Motor neuron (in vitro differentiated cells): ENCODE measurements at places on chromosomes 7 and 10.
A peak's percentile ranks its signal among the peaks of the same experiment; 100 is the strongest.

DNA sequence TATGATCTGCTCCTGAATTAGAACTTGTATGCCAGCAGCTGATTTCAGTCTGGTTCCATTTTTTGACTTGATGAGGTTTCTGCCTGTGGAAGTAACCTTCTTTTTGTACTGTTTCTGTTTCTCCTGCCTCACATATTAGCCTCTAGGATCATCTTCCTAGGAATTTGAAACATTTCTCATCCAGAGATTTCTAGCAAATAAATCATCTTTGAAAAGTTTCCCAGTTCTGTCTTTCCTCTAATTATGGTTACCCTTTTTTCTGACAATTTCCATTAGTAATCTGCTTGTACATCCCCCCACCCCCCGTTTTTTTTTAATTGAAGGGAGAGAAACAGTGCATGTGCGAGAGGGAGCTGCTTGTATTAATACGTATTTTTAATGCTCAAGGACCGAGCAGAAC lies 92.2 kb downstream of the NRF1 start:
- no peak for ATAC-seq

- ATAC-seq: no peak
Measured at GRCh38 chr10:121091961-121092719, 241.0 kb downstream of the WDR11 start.

GRCh38 chr7:100852048-100852872 lies at the start of gene SLC12A9:
SLC12A9 (plus strand) TSS chr7:100852713; CDS start chr7:100854198, 1,485 bp downstream.
- peak; percentile 99 for ATAC-seq

- ATAC-seq: no peak
Measured at GRCh38 chr10:24193330-24193729, 15.6 kb upstream of the KIAA1217 start.

- ATAC-seq: no peak
Measured at GRCh38 chr7:96614154-96614867, 95.3 kb downstream of the SEM1 start.

- peak; percentile 98 for ATAC-seq
Measured at GRCh38 chr7:100190048-100190711, 12.5 kb downstream of the STAG3 start.

DNA sequence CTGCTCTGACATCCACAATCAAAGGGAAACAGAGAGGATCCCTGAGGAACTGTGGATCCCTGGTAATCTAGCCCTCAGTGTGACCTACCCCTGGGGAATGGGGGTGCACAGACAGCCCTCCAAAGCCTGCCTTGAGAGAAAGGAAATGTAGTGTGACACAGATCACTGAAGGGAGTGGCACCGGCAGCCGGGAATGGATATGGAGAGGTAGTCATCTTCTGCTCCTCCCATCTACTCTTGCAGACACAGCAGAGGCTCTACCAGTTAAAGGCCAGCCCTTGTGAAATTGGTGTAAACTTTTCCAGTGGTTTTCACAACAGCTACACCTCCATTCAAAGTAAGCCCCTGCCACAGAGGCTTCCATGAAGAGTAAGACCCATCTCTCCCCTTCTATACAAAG lies 144.4 kb downstream of the PCDH15 start:
- ATAC-seq: no peak

DNA sequence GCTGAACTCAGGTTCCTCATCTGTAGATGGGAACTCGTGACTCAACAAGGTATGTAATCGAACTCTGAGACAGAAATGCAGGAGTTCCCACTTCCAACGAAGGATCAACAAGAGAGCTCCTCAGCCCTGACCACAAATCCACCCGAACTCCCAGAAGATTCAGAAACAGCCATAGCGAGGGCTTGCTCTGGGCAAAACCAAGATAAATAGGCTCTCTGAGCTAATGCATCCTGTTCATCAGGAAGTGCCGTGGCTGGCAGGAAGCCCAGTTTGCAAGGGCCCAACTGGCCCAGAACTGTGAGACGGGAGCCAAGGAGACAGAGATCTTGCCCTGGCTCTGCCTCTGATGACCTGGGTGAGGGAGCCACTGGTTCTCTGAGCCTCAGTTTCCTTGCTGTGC lies 141.7 kb upstream of the PFKP start:
- ATAC-seq: no peak

- no peak for ATAC-seq
Measured at GRCh38 chr10:97830064-97830463, 19.6 kb upstream of the GOLGA7B start.

- no peak for ATAC-seq
Measured at GRCh38 chr10:23376229-23376655, 31.6 kb upstream of the C10orf67 start.

- no peak for ATAC-seq
Measured at GRCh38 chr10:49275896-49276295, 23.1 kb upstream of the C10orf71 start.

DNA sequence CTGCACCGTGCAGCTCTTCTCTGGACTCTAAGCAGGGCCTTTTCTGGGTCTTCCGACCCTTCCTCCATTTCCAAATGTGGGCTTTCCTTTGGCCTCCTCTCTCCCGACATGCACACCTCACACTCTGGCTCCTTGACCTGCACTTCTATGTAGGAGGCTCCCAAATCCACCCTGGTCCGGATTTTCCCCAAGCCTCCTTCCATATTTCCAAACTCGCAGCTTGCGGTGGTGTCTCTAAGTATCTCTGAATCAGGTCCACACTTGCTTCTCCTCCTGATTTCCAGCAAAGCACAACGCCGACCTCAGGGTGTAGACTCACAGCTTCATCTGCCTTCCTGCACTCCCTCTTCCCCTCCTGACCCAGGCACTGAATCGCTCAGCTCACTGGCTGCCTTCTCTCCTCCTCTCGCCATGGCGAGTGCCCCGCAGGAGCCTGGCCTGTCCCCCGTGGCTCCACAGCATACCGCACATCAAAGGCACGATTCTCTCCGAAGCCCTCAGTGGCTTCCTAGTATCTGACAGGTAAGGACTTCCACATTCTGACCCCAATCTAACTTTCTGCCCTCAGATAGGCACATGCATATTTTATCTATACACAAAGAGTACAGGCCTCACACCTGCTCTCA lies 27.8 kb downstream of the DIP2C start:
- ATAC-seq: no peak
